Fibroblast of lung (primary cell): ENCODE measurements at places on chromosomes 5 and 9. TPM values are rescaled to one million over a fixed set of nuclear protein-coding genes. Genes with fewer than 3 reads are reported as not detected.
A peak's percentile ranks its signal among the peaks of the same experiment; 100 is the strongest.

CDH6 gene
- 18.8 and 45.4 TPM in 2 replicates for polyA plus RNA-seq

ASPN gene
- polyA plus RNA-seq: 4.1 and 5.5 TPM in 2 replicates

FAM163B gene
- polyA plus RNA-seq: not detected in 2 replicates

DMRT3 gene
- polyA plus RNA-seq: not detected in 2 replicates

- no peak for DNase-seq
These were observed 36.3 kb upstream of the SPINK5 start for GRCh38 chr5:148027505-148027904.

DNA sequence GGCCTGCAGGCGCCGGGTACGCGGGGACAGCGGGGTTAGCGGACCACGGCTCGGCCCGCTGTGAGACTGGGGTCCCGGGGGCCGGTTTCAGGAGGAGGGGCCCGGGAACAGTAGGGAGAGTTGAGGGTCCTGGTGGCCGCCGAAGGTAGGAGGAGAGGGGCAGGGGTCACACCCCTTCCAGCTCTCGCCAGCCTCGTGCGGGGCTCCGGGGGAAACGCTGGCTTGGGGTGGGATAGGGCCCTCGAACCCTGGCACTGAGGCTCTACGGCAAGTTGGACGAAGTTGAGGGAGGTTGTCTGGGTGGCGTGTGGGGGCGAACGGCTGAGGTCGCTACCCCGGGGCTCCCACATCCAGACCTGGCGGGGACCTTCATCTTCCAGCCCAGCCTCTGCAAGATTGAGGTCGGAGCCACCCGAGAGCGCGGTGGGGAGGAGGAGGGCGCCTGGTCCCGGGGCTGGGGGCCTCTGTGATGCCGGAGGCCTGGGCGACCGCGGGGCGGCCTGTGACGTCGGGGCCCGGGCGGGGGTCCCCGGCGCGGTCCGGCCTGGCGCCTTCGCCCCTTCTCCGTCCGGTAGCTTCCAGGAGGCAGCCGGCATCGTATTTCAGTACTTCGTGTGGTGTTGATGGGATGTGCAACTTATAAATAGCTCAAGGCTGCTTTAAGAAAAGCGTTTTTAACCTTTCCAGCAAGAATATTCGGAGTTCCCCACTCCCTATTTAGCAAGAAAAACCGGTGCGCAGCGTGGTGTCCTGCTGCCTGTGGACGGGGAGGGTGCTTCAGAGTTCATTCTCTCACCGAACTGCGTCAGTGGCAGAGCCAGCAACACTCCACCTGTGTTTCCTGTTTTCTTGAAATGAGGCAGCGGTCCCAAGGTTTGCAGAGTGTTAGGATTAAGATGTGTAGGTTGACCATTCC is 902 bp downstream of the HABP4 start:
- DNase-seq: peak; percentile 35

GRCh38 chr9:107874591-107875369 is 385.2 kb upstream of the KLF4 start:
- no peak for DNase-seq
